ENCODE measurements at places on chromosomes 3 and 15.

- DNase-seq: no peak
Measured at GRCh38 chr3:186264608-186265400, 97.2 kb downstream of the DGKG start.

DNA sequence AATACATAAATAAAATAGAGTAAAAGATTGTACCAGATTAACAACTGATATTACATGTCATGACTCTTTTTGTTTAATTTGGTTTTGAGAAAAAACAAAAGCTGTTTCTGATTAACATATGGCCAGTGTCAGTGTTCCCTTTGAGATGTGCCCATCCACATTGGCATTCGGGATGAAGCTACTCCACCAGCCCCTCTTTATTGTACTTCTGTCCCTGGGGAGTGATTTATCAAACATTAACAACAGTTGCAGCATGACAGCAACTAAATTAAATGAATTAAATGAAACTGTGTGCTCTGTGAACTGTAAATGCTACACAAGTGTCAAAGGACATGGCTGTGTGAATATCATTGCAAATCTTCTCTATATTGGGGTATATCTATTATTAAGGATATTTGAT, 25.9 kb upstream of the MTMR10 start:
- DNase-seq: no peak

- no peak for DNase-seq
Measured at GRCh38 chr15:99662903-99663302, 70.3 kb downstream of the LYSMD4 start.

DNA sequence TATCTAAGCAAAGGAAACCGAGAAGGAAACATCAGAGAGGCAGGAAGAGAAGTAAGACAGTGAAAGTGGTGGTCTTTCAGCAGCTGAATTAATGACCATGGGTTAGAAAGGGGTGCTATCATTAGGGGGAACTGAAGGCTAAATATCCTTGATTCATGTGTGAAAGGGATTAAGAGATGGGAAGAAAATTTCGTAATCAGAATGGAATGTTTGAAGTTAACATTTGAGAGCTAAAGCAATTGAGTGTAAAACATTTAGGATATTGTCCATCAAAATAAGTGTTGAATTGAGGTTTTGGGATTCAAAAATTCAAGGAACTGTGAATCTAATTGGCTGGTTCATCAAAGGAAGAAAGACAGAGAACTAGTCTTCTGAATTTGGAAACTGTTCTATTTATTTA, 4.1 kb upstream of the ECT2 start:
- no peak for DNase-seq

- no peak for DNase-seq
Measured at GRCh38 chr3:116165135-116165534, 280.2 kb downstream of the LSAMP start.

All from ureter (tissue), 1 donor.